ENCODE measurements at places on chromosomes 4 and X.
A peak's percentile ranks its signal among the peaks of the same experiment; 100 is the strongest.

DNA sequence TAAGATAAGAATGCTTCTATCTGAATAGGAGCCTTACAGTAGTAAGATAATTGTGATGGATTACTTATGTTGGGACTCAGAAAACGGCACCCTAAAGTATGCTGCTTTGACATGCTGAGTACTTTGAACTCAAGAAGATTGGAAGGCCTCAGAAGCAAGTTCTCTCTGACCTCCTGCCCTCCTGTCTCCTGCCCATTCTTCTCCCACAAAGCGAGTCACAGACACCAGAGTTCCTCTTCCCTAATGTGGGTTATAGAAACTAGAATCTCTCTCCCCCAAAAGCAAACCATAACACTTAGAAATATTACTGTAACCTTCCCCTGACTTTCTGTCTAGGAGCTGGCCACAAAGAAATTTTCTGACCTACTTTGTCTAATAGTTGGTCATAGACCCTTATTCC, 76.5 kb downstream of the DDIT4L start:
- no peak for DNase-seq

GRCh38 chr4:27692158-27692557, 831.5 kb downstream of the STIM2 start:
- DNase-seq: no peak

DNA sequence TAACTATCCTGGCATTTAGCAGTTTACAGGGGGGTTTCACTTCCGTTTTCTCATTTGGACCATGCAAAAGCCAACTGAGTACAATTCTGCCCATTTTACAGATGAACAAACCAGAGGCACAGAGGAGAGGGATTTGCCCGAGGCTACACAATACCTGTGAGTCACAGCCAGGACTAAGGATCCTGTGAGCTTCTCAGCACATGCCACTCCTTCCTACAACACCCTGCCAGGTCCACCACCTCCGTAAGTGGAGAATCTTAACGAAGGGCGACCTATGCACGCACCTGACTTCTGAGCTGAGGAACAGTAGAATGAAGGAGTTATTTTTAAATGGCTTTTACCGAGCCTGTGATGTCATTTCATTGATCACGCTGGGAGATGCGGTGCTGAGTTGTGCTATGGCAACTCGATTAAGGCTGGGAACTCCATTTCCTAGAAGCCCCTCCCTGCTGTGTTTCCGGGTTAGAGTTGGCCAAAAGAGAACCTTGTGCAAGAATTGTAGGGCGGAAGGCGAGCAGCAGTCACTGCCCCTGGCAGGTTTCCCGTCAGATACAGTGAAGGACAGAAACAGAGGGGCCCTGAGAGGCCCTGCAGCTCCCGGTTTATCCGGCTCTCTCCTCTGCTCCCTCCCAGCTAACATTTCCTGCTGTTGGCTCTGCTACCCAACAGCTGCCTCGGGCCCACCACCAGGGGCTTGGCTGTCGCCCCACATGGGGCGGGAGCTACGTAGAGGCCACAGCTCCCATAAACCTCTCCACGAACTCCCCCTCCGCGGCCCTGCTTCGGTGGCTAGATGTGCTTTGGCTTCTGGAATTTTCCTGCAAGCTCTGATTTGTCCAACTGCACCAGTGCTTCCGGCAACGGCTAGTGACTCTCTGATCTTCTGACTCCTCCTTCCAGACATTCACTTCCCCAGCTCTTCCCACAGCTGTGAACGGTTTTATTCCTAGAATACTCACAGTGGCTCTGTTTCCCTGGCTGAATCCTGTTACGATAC, 75.1 kb upstream of the USP9X start:
- peak; percentile 66 for DNase-seq

- no peak for DNase-seq
Observed at GRCh38 chrX:65883556-65883955, 156.3 kb downstream of the VSIG4 start.

DNA sequence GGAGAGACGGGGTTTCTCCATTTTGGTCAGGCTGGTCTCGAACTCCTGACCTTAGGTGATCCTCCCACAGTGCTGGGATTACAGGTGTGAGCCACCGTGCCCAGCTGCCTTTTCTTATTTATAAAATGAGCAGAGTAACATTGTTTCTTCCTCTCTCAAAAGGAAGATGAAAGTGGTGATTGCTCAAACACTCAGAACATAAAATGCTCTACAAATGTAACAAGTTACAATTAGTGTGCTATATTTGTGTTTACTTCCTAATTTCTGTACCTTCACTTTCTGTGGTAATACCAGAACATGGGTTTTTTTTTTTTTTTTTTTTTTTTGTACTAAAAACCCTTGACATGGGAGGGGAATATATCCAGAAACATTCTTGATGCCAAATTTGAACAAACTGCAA, 197.9 kb downstream of the MGST2 start:
- DNase-seq: no peak

GRCh38 chr4:172998527-172999469, 169.8 kb upstream of the GALNT7 start:
- DNase-seq: peak; percentile 69

DNA sequence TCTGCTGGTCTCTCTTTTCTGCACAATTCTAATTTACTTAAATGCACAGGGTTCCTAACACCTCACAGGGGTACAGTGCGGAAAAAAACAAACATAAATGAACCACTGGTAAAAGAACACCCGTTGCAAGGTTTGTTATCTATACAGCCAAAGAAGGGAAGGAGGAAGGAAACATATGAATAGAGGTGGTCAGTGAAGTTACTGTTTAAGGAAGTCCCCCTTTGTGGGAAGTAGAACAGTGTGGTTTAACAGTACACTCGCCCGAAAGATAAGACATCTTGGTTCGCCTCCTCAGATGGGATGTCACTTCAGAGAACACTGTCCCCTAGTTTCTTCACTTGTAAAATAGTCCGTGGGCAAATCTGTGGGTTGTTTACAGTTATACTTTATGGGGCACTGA, 57.5 kb downstream of the TEC start:
- no peak for DNase-seq

GRCh38 chrX:9357518-9358114, 107.2 kb upstream of the TBL1X start:
- no peak for DNase-seq

GRCh38 chr4:76156635-76157034, 8.4 kb upstream of the NUP54 start:
- DNase-seq: no peak

- no peak for DNase-seq
Observed at GRCh38 chr4:78940752-78941151, 1.5 kb upstream of the PAQR3 start.

DNA sequence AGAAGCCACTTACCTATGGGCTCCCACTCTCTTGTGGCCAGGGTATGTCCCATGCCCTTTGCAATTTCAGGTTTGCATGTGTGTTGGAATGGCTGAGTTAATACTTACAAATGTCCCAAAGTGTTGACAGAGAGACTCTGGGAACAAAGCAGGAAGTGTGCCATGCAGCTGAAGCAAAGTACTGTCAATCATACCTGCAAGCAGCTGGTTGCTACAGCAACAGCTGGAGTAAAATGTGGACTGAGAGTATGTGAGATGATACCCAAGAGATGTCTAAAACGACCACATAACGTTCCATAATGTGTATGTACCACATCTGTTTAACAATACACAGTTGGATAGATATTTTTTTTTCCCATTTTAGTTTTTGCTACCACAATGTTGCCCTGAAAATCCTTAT, 82.8 kb upstream of the CAMK2D start:
- DNase-seq: no peak

DNA sequence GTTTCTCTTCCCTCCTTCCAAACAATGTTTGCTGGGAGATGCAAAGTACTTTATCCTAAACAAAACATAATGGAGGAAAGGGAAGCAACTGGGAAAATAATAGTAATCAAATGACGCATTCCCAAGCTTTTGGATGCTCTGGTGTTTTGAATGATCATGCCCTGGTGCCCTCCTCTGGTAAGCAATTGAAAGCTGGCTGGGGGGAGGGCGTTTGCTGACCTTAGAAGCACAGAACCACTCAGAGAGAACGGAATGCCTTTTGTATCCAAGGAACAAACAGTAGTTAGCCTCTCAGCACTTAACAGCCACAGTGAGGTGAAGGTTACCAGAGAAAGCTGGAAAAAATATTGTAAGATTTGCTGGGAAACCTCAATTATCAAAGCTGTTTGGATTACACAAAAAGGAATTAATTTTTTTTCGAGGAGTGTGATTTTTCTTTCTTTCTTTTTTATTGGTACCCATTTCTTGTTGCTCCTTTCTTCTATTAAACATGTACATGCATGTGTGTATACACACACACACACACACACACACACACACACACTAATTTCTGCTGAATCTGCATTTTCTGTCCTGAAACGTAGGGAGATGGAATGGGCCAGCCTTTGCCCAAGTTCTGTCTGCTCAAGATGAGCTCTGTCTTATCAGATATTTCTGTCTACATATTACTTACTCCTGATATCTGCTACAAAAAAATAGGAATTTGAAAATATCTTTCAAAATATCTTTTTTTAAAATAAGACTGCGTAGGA, 155.8 kb upstream of the IGFBP7 start:
- no peak for DNase-seq

GRCh38 chrX:154806837-154807501, 1.7 kb upstream of the MPP1 start:
- DNase-seq: no peak

DNA sequence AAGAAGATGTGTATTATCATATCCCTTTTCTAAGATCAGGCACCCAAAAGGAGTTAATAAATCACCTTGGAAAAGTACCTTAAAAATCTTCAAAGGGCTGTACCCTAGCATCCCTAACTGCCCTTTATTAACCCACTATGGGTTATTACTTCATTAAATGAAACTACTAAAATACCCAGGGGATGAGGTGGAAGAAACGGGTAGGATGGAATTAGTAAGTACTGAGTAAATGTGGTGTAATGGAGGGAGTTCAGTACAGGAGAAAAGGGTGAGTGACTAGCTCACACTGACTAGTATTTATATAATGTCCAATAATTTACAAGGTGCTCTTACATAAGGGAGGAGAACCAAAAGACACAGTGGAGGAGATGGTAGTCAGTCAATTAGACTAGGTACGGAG, 51.0 kb upstream of the RASGEF1B start:
- no peak for DNase-seq

GRCh38 chr4:53598901-53599300, 7.6 kb upstream of the LNX1 start:
- DNase-seq: no peak

GRCh38 chrX:24657671-24658386, 10.7 kb upstream of the PCYT1B start:
- DNase-seq: no peak

DNA sequence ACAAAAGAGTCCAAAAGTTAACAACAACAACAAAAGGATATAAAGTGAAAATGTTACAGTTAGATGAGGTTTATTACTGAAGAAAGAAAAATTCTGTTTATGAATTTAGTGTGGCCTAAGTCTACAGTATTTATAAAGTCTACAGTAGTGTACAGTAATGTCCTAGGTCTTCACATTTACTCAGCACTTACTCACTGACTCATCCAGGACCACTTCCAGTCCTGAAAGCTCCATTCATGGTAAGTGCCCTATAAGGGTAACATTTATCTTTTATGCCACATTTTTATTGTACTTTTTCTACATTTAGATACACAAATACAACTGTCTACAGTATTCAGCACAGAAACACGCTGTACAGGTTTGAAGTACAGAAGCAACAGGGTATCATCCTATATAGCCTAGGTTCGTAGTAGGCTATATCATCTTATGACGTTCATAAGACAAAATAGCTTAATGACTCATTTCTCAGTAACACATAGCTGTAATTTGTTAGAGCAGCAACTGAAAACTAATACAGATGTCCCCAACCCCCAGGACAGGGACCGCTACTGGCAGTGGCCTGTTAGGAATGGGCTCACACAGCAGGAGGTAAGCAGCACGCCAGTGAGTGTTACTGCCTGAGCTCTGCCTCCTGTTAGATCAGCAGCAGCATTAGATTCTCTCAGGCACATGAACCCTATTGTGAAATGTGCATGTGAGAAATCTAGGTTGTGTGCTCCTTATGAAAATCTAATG, 61.3 kb downstream of the CENPC start:
- peak; percentile 6 for DNase-seq

- no peak for DNase-seq
Observed at GRCh38 chrX:66328950-66329596, 165.0 kb downstream of the HEPH start.

DNA sequence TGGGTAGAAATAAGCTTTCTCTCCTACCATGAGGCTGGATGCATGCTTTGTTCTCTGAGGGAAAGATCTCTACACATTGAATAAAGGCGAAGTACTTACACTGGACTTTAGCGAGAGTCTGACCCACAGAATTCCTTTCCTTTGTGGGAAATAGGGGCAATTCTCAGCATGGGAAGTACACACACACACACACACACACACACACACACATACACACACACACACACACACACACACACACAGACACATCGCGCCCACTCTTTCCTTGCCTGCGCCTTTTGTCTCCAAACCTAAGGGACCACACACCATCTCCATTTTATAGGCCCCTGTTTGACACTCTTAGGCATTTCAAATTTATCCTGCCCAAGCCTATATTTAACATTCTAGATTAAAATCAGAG, 83.8 kb downstream of the LUZP4 start:
- DNase-seq: no peak

DNA sequence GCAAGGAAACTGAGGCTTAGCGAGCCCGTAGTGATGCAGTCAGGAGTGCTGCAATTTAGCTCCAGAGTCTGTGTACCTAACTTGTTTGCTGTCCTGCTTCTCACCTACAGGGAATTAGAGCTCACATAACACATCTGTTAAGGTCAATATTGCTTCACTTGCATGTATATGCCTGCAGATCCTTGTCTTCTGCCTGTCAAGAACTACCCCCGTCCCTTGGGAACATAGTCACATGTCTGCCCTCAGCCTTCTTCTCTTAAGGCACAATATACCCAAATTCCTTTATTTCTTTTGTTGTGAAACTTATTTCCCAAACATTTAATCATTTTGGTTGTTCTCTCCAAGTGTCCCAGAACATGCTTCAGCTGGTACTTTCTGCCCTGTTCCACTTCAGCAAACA, 103.3 kb upstream of the LEF1 start:
- no peak for DNase-seq

- no peak for DNase-seq
Observed at GRCh38 chr4:90816754-90817153, 689.6 kb downstream of the CCSER1 start.

GRCh38 chr4:83618431-83618830, 82.5 kb downstream of the GPAT3 start:
- DNase-seq: peak; percentile 19

DNA sequence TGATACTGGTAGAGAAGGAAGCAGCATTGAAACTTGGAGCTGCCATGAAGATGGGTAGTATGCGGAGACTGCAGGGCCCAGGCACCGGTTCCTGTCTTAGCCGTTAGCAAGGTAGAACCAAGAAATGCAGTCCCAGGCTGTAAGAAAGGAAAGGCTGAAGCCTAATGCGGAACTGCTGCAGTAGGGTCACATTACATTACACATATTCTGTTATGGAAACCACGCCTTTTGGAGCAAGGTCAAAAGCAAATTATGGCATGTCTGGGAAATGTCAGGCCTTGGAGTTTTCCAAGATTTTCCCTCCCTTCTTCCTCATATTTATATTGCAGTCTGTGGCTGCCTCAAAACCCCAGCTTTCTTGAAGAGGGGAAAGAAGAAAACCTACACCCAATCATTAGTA, 204.8 kb upstream of the RASGEF1B start:
- DNase-seq: no peak

- no peak for DNase-seq
Observed at GRCh38 chrX:123085311-123085940, 98.7 kb upstream of the GRIA3 start.

Measured in astrocyte of the cerebellum (primary cell).